ENCODE measurements at places on chromosomes 6 and 20. TPM values are rescaled to one million over a fixed set of nuclear protein-coding genes. Genes with fewer than 3 reads are reported as not detected.

RPP21 gene
- 60.7 TPM for total RNA-seq

TRIM15 gene
- not detected for total RNA-seq

RIPPLY2 gene
- 2.3 TPM for total RNA-seq

HSPA1L gene
- total RNA-seq, result 3.0 TPM

BANF2 gene
- total RNA-seq, result not detected

Measured in gastroesophageal sphincter (tissue), 4 donors.